ENCODE measurements at places on chromosomes 12 and 14.

GRCh38 chr14:73457041-73457923 is 1.1 kb downstream of the NUMB start:
- DNase-seq = peak; percentile 62

GRCh38 chr12:4242595-4242994 is 31.0 kb upstream of the CCND2 start:
- no peak for DNase-seq

DNA sequence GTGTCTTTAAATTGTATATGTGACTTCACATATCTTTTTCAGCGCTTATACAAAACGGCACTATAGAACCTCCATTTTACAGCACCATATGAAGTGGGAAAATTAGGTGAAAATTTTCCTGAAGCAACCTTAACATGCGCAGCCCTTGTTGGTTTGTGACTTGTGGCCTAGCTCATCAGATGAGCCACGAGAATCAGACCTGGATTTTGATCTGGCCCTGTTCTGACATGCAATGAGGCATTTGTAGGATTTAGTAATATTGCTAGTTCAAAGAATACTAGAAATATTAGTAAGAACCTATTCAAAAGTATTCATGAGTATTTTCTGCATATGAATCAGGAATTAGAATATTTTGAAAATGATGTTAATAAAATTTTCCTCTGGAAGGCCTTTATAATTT is 2.9 kb downstream of the CDKN1B start:
- no peak for DNase-seq

GRCh38 chr12:93760275-93760875 is 83.2 kb downstream of the CRADD start:
- DNase-seq = no peak

GRCh38 chr14:101028971-101029667 is 125.6 kb upstream of the RTL1 start:
- DNase-seq = no peak

DNA sequence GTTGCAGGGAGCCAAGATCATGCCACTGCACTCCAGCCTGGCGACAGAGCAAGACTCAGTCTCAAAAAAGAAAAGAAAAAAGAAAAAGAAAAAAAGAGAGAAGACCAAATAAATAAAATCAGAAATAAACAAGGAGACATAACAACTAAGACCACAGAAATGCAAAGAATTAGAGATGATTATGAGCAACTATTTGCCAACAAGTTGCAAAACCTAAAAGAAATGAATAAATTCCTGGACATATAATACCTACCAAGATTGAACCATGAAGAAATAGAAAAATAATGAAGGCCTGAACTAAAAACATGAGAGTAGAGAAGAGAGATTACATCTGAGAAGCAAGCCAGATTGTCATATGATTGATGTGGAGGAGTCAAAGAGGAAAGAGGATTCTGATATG is 17.6 kb upstream of the EPS8 start:
- no peak for DNase-seq

GRCh38 chr12:100703337-100703736 is 91.2 kb upstream of the ANO4 start:
- DNase-seq = no peak

DNA sequence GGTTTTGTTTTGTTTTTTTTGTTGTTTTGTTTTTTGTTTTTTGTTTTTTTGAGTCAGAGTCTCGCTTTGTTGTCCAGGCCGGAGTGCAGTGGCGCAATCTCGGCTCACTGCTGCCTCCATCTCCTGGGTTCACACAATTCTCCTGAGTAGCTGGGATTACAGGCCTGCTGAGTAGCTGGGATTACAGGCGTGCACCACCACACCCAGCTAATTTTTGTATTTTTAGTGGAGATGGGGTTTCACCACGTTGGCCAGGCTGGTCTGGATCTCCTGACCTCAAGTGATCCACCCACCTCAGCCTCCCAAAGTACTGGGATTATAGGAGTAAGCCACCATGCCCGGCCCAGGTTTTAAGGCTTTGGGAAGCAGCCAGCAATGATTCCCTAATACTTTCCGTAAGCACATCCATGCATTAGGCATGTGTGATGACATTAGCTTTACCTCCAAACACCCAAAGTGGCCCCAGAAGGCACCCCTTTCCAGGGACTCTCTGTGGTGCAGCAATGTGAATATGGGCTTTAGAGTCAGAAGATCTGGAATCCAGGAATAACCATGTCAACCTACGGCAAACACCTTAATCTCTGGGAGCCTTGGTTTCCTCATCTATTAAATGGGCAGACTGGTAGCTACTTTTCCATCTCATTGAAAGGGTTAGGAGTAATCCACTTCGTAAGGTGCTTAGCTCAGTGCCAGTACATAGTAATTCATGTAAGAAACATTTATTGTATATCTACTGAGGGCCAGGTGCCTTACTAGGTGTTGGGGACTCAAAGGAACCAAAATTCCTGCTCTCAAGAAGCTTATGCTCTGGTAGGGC is 152.9 kb downstream of the ZFP36L1 start:
- no peak for DNase-seq

DNA sequence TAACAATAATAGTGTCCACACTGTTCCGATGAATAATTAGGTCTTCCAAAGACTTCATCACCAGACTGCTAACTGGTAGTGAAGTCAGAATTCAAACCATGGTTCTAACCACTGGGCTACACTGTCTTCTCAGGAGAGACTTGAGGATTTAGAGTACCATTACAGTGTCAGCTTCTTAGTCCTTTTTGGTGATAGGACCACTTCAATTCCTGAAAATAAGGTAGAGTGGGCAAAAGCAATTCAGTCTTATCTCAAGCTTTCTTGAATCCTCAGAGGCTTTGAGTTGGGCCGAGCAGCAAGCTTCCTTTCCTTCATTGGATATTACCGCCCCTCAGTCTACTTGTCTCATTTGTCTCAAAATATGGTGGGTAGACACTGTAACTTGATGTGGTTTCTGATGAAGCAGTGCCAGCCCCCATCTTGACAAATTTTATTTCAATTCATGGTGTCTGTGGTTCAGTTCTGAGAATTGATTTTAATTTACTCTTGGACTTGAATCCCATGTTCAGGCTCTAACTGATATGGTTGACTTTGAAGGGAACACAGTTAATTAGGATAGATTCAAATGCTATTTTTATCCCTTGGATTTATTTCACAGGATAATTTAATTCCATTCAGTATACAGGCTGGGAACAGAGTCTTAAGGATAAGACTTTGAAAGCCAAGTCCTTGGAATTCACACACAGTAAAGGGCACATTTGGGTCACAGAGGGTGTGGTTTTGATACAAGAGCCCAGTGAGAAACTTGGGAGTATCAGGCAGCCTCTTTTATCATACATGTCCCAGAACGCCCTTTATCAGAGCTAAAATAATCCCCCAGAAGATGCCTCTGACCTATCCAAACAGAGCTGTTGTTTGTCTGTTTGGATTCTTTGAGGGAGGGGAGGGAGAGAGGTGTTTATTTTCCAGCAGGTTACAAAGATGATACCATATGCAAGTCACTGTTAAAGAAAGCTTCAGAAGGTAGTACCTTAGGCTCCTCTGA is 167.3 kb downstream of the PRKCH start:
- no peak for DNase-seq

DNA sequence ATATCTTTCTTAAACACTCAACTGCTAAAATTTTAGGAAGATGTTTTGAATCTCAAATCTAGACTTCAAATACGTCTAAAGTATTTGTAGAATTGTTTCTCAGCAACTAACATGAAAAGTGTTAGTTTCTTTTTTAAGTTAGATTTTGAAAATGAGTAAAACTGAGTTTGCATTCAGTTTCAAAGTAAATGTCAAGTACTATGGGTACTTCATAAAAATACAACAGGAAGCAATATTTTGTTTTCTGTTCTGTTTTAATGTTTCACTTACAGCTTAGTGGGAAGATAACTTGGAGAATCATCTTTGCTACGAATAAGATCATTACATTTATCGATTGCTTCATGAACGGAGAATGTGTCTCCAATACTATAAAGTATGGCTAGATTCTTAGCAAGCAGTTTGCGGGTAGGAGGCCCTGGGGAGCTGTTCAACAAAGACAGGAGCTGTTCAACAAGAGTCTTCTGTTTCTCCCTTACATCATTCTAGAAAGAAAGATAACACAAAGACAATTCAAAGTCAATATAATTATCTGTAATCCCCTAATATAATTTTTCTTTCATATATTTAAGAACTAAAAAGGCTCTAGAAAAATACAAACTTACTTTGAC is 20.2 kb downstream of the HEATR5A start:
- no peak for DNase-seq

DNA sequence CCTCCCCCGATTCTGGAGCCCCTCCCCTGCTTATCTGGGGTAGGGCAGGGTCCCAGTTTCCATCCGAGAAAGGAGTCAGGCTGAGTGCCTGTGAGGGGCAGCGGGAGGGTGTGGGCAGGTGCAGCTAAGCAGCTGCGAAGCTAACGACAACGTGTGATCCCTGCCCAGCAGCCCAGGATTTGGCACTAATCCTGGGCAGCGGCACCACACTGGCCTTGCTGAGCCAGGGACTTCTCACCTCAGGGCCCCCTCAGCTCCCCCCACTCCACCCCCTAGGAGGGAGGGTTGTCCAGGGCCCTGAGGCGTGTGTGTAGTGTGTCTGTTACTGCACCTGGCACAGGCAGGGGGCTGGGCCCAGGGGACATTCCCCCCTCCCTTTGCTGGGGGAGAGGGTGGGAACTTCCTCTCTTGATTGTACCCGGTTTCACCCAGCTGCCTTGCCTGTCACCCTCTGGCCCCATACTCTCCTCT is 1.8 kb downstream of the SMIM41 start:
- peak; percentile 65 for DNase-seq

- DNase-seq = peak; percentile 48
These were observed 119.8 kb upstream of the SCAF11 start for GRCh38 chr12:46110223-46110611.

DNA sequence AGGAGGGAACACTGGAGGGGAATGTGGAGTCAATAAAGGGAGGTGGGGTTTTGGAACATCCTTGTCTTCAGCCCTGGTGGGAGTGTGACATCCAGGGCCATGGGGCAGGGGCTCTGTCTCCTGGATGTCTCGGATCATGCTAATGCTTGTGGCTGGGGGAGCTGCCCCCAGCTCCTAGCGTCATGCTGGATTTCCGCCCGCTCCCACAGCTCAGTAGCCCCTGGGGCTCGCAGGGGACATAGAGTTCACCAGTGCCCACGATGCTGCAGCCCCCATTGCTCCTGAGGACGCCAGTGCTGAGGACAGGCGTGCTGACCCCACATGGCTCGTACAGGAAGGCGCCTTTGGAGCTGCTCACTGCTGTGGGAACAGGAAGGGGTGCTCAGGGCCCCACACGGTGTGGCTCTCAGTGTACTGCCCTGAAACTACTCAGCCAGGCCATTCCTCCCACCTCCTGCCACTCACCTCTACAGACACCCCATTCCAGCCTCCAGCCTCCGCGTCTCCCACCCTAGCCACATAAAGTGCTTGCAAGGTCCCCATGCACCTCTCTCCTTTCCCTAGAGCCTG is 9.5 kb upstream of the KRT84 start:
- no peak for DNase-seq

DNA sequence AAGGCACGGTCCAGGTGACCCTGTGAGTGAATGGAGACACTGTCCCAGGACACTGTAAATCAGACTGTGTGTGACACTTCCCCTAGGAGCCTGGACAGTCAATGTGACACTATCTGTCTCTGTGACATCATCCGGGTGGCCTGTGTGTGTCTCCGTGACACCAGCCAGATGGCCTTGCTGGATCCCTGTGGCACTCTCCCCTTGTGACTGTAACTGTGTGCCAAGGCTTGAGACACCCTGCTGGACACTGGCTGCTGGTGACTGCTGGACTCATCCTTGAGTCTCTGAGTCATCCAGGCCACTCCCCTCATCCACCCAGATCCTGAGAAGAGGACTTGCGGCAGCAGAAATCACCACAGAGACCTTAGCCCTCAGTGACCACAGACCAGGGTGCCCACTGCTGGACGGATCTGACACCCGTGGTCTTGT is 51.6 kb downstream of the MVK start:
- no peak for DNase-seq

GRCh38 chr14:77641534-77642341 is 25.3 kb upstream of the SPTLC2 start:
- peak; percentile 30 for DNase-seq

DNA sequence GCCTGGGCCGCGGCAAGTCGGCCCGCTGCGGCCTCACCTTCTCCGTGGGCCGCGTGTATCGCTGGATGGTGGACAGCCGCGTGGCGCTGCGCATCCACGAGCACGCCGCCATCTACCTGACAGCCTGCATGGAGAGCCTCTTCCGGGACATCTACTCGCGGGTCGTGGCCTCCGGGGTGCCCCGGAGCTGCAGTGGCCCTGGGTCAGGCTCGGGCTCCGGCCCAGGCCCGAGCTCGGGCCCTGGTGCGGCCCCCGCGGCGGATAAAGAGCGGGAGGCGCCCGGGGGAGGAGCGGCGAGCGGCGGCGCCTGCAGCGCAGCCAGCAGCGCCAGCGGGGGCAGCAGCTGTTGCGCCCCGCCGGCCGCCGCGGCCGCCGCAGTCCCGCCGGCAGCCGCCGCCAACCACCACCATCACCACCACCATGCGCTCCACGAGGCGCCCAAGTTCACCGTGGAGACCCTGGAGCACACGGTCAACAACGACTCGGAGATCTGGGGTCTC is 226.2 kb upstream of the CRY1 start:
- DNase-seq = peak; percentile 37

DNA sequence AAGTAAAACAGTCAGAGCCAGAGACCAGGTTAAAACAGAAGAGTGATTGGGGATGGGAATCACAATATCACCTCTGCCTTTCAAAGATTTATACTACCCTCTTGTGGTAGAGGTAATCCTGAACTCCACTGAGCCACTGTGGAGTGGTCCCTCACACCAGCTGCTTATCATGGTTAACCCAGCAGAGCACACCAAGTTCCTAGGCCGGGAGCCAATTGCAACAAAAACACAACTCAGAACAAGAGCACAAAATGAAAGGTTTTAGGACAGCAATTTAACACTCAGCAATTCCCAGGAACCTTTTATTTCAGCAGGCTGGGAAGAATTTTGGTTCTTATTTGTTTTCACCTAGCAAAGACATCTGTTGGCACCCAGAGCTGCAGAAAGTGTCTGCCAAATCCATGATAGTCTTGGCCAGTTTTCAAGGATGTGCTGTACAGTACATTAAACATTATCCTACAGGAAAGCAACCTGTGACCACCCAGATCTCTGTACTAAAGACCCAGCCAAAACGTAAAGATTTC is 220.5 kb upstream of the ATXN7L3B start:
- no peak for DNase-seq

DNA sequence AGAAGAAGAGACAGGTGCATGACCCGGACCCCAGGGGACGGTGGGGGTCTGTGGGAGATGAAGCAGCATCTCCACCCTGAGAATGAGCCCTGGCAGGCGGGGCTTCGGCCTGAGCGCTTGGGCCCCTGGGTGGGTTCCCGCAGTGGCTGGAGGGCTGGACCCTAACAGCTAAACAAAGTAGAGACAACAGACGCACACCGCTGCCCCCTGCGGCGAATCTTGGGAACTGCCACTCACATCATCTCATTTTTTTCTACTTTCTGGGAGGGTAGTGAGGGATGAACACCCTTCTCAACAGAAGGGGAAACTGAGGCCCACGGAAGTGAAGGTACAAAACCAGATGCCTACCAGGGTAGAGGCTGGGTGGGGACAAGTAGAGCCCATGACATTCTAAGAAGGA is 104.7 kb downstream of the RFLNA start:
- DNase-seq = peak; percentile 24

GRCh38 chr14:24231263-24232120 is 675 bp downstream of the NEDD8 start:
- no peak for DNase-seq

Data from large intestine (tissue), 12 donors.